Hematopoietic multipotent progenitor cell treated with erythropoietin and hydrocortisone succinate and interleukin-3 and kit ligand, for 6 days (in vitro differentiated cells): ENCODE measurements at places on chromosomes 2 and 18.

DNA sequence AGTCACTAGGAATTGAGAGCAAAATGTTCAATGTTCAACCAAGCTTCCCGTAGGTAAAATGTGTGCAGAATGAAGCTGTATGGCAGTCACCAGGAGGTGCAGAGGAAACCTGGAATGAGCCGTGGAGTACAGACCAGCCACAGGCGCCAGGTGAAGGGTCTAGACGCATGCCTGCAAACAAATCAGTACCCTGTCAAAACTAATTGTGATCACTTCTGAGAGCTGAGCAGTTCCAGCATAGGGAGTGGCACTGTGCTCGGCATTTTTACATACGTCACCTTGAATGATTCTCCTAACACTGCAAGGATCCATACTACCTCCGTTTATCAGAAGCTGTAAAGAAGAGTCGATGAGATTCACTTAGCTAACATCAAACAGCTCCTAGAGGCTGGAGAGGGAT is 346.1 kb upstream of the ID2 start:
- DNase-seq, result no peak

- no peak for DNase-seq
Observed at GRCh38 chr18:54263904-54264336, 5.4 kb upstream of the POLI start.

DNA sequence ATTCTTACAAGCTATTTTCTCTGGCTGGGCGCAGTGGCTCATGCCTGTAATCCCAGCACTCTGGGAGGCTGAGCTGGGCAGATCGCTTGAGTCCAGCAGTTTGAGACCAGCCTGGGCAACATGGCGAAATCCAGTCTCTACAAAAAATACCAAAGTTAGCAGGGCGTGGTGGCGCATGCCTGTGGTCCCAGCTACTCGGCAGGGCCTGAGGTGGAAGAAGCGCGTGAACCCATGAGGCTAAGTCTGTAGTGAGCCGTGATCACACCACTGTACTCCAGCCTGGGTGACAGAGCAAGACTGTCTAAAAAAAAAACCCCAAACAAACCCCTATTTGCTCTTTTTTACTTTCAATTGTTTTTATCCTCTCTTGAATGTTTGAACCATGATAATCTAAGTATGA is 37.0 kb downstream of the PPP4R1 start:
- no peak for DNase-seq

- no peak for DNase-seq
Observed at GRCh38 chr2:237297421-237298150, 116.4 kb downstream of the COL6A3 start.

DNA sequence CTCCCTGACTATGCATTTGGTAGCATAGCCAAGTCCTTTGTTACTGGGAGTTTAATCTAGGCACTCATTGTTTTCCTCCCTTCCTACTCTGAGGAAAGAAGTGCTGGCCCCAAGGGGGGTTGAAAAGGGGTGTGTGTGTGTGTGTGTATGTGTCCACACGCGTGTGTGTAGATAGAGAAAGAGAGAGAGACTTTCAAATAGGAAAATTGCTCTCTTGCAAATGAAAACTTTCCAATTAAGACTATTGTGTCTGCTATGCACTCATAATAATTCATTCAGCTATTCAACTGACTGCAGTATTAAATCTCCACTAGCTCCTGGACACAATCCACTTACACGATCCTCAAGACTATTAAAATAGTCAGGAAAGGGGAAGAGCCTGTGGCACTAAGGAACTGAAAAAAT is 92.9 kb upstream of the CSRNP3 start:
- no peak for DNase-seq

GRCh38 chr2:72952961-72953360 is 35.6 kb downstream of the EMX1 start:
- DNase-seq, result no peak

DNA sequence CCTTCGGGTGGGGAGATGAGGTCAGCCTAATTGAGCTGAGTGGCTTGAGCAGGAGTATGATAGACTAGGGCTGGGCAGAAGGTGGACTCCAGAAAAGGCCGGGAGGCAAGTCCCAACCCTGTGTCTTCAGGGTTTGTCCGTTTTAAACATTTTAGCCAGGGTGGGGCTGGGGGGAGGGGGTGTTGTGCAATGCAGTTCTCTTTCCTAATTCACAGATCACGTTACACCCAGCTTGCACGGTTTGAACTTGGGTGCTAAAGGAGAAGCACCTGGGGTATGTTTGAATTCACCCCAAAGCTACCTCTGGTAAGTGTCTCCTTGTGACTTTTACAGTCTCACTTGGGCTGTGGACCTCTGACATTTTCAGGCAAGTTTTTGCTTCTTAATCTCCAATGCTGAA is 233.3 kb downstream of the AGAP1 start:
- DNase-seq, result no peak

GRCh38 chr2:218015586-218016521 is 13.1 kb upstream of the TNS1 start:
- DNase-seq, result no peak

DNA sequence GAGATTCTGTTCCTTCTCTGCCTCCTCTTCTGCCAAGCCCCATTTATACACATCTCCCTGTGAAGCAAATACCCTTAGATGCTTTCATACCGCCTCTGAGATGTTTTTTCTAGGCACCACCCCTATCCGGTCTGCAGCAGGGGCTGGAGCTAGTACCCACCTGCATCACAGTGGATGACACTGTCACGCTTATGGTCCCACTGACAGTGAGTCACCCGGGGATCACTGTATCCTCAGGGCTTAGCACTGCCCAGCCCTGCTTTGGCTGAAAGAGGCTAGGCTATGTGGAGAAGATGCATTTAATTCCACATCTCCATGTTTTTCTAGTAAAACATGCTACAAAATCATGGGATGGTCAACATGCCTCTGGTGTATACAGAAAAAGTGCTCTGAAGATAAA is 9.9 kb downstream of the FABP1 start:
- no peak for DNase-seq
